ENCODE measurements at places on chromosomes 12 and 14. TPM values are rescaled to one million over a fixed set of nuclear protein-coding genes. Genes with fewer than 3 reads are reported as not detected.

- H3K4me3 ChIP-seq: no peak overlapping the region
- H3K27me3 ChIP-seq: no peaks in the 10 kb centered on the region
- H3K27ac ChIP-seq: no peak overlapping the region
- no peak for DNase-seq
- no peaks in the 10 kb centered on the region for H3K36me3 ChIP-seq
Observed at GRCh38 chr12:75969768-75970167, 61.8 kb downstream of the PHLDA1 start.

- no peak overlapping the region for H3K4me3 ChIP-seq
- H3K27me3 ChIP-seq: 0 out of 2 replicates have a peak, but pooled peaks cover 2% of the 10 kb centered on the region
- no peaks in the 10 kb centered on the region for H3K4me1 ChIP-seq
Observed at GRCh38 chr12:13186302-13186701, 10.2 kb upstream of the EMP1 start.

- H3K4me1 ChIP-seq: peaks cover 42% of the 10 kb centered on the region
- DNase-seq: peak; percentile 88
- no peak overlapping the region for H3K4me3 ChIP-seq
Observed at GRCh38 chr12:46934374-46935111, 108.7 kb upstream of the SLC38A4 start.

GRCh38 chr12:46383654-46384450, 11.3 kb upstream of the SLC38A2 start:
- H3K27ac ChIP-seq: peak overlapping the region; percentile 98
- peak; percentile 67 for DNase-seq
- no peaks in the 10 kb centered on the region for H3K27me3 ChIP-seq
- H3K36me3 ChIP-seq: no peaks in the 10 kb centered on the region
- H3K4me3 ChIP-seq: peak overlapping the region; percentile 90

DNA sequence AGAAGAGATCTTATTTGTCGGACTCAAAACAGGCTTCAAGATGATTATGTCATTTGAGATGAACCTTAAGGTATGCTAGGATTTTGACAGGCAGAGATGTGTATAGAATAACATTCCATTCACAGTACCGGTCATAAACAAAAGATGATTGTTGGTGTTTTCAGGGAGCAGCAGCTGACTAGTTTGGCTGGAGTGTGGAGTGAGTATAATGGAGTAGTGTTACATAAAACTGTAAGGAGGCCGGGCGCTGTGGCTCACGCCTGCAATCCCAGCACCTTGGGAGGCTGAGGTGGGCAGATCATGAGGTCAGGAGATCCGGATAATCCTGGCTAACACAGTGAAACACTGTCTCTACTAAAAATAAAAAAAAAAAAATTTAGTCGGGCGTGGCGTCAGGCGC, 23.9 kb downstream of the SERPINA10 start:
- peaks cover 9% of the 10 kb centered on the region for H3K4me1 ChIP-seq
- DNase-seq: no peak
- H3K27ac ChIP-seq: no peak overlapping the region
- H3K4me3 ChIP-seq: no peak overlapping the region

DNA sequence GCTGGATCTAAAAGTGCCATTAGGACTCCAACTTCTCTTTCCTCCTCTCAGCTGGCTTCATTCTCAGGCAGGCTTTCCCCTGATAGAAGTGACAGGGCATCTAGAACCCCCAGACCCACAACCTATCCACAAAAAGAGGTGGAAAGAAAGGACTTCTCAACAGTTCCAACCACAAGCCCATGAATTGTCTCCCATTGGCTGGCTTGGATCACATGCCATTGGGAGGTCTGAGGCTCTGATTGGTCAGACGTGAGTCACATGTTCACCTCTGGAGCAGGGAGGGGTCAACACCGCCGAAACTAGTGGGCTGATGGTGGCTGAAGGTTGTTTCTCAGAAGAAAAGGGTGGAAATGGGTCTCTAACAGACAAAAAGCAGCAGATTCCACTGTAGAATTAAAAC, 47.2 kb downstream of the DRAM1 start:
- no peaks in the 10 kb centered on the region for H3K27me3 ChIP-seq
- H3K4me3 ChIP-seq: no peak overlapping the region
- H3K36me3 ChIP-seq: peaks cover 7% of the 10 kb centered on the region
- H3K4me1 ChIP-seq: peaks cover 7% of the 10 kb centered on the region

DNA sequence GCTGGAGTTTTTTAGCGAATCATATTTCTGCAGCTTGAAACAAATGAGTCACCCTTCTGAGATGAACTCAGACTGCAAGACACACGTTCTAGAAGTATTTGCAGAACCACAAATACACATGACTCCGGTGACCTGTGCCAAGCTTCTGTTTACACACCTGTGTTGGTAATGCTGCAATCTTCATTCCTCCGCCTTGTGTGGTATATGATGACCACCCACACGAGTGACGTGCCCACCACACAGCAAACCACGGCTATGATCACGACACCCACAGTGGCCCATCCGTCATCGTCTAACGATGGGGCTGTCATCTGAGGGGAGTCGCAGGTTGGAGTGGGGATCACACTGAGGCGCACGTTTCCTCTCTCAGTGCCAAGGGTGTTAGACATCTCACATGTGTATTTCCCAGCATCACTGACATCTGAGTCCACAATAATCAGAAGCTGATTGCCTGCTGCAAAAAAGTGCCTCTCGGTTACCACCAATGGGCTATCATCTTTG, 43.0 kb downstream of the LRIG3 start:
- no peaks in the 10 kb centered on the region for H3K4me1 ChIP-seq
- H3K27ac ChIP-seq: no peak overlapping the region
- H3K4me3 ChIP-seq: no peak overlapping the region
- H3K27me3 ChIP-seq: no peaks in the 10 kb centered on the region

GRCh38 chr14:97718886-97719442, 921.8 kb downstream of the VRK1 start:
- DNase-seq: no peak
- no peaks in the 10 kb centered on the region for H3K4me1 ChIP-seq
- no peaks in the 10 kb centered on the region for H3K36me3 ChIP-seq
- H3K4me3 ChIP-seq: no peak overlapping the region
- no peak overlapping the region for H3K27ac ChIP-seq
- no peaks in the 10 kb centered on the region for H3K27me3 ChIP-seq

GRCh38 chr12:19778172-19778571, 338.9 kb downstream of the AEBP2 start:
- H3K27me3 ChIP-seq: no peaks in the 10 kb centered on the region
- DNase-seq: no peak
- H3K4me3 ChIP-seq: no peak overlapping the region
- no peaks in the 10 kb centered on the region for H3K4me1 ChIP-seq

GRCh38 chr14:58626431-58626831, 11.3 kb upstream of the DACT1 start:
- no peaks in the 10 kb centered on the region for H3K36me3 ChIP-seq
- peaks cover 6% of the 10 kb centered on the region for H3K27me3 ChIP-seq
- no peak overlapping the region for H3K4me3 ChIP-seq
- H3K4me1 ChIP-seq: no peaks in the 10 kb centered on the region

DNA sequence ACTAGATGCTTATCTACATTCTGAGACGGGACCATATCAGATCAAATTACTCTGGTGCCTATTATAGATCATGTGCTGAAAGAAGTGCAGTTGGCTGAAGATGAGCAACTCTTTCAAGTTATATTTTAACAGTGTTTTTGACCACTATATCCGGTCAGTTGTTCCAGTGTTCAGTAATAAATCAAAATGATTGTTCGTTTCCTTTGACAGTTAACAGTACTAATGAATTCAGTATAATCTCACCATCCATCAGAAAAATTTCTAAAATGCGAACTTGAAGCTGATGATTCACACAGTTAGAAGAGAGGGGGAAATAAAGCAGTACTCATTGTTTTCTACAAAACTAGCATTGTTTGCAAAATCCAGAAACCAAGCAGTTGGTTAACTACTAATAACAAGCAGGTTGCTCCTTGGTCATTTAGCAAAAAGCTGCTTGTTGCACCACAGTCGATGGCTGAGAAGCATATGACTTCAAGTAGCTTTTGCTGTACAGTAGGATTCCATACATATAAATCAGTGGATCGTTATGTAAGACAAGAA, 2.3 kb downstream of the RPS6KA5 start:
- H3K4me1 ChIP-seq: peaks cover 33% of the 10 kb centered on the region
- H3K36me3 ChIP-seq: no peaks in the 10 kb centered on the region
- no peak for DNase-seq

DNA sequence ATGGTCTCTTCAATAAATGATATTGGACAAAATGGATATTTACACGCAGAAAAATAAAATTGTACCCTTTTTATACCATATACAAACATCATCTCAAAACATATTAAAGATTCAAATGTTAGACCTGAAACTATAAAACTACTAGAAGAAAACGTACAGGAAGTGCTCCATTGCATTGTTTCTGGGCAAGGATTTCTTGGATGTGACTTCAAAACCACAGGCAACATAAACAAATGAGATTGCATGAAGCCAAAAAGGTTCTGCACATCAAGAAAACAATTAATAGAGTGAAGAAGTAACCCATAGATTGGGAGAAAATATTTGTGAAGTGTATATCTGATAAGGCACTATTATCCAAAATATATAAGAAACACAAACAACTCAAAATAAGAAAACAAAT, 812.4 kb downstream of the NRXN3 start:
- H3K36me3 ChIP-seq: no peaks in the 10 kb centered on the region
- no peaks in the 10 kb centered on the region for H3K27me3 ChIP-seq
- H3K27ac ChIP-seq: no peak overlapping the region
- no peak for DNase-seq

- H3K27me3 ChIP-seq: no peaks in the 10 kb centered on the region
- peaks cover 5% of the 10 kb centered on the region for H3K4me1 ChIP-seq
- H3K36me3 ChIP-seq: no peaks in the 10 kb centered on the region
- H3K27ac ChIP-seq: no peak overlapping the region
- DNase-seq: no peak
- no peak overlapping the region for H3K4me3 ChIP-seq
Observed at GRCh38 chr14:58969951-58970751, 218.3 kb upstream of the DAAM1 start.

DNA sequence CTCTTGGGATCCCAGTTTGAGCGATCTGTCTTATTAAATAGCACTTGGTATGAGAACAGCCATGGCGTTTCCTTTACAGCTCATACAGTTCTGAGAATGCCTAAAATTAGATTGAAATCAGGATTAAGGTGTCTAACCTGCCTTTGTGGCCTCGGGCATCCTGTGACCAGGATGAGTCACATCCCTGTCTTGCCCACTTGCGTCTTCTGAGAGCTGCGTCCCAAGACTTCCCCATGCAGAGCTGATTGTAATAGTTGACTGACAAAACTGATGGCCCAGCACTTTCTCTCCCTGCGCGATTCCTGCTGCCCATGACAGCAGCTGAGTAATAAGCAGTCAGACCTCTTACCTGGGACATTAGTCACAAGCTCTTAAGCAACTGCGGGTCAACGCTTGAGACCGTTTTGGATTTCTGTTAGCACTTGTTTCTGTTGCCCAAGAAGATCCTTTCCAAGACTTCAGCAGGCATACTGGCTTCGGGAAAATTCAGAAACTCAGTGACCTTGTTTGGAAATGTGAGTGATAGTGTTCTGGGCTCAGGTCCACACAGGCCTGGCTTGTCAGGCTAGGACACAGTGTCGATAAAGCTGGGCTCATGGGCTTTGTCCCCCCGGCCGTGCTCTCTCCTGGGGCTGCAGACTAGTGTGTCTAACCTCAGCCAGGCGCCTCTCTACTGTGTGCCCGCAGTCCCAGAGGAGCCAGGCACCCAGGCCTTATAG, 169.9 kb upstream of the HIF1A start:
- no peaks in the 10 kb centered on the region for H3K36me3 ChIP-seq
- H3K27me3 ChIP-seq: no peaks in the 10 kb centered on the region
- peak overlapping the region; percentile 4 for H3K27ac ChIP-seq
- H3K4me3 ChIP-seq: no peak overlapping the region

DNA sequence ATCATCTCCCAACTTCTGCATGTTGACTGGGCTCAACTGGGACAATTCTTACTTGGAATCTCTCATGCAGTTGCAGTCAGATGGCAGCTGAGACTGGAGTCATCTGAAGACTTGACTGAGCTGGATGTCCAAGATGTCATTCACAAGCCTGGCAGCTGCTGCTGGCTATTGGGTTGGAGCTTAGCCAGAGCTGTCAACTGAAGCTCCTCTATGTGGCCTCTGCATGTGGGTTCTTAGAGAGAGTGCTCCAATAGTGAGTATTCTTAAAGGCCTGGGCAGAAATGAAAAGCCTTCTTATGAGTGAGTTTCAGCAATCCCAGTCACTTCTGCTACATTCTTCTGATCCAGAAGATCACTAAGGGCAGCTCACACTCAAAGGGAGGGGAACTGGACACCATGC, 440.9 kb downstream of the LRIG3 start:
- no peak for DNase-seq
- no peak overlapping the region for H3K4me3 ChIP-seq
- no peaks in the 10 kb centered on the region for H3K4me1 ChIP-seq
- no peaks in the 10 kb centered on the region for H3K36me3 ChIP-seq

GRCh38 chr12:127260531-127260930, 1006.4 kb upstream of the TMEM132C start:
- H3K4me1 ChIP-seq: no peaks in the 10 kb centered on the region
- H3K4me3 ChIP-seq: no peak overlapping the region
- no peaks in the 10 kb centered on the region for H3K36me3 ChIP-seq
- no peak for DNase-seq
- no peak overlapping the region for H3K27ac ChIP-seq

DNA sequence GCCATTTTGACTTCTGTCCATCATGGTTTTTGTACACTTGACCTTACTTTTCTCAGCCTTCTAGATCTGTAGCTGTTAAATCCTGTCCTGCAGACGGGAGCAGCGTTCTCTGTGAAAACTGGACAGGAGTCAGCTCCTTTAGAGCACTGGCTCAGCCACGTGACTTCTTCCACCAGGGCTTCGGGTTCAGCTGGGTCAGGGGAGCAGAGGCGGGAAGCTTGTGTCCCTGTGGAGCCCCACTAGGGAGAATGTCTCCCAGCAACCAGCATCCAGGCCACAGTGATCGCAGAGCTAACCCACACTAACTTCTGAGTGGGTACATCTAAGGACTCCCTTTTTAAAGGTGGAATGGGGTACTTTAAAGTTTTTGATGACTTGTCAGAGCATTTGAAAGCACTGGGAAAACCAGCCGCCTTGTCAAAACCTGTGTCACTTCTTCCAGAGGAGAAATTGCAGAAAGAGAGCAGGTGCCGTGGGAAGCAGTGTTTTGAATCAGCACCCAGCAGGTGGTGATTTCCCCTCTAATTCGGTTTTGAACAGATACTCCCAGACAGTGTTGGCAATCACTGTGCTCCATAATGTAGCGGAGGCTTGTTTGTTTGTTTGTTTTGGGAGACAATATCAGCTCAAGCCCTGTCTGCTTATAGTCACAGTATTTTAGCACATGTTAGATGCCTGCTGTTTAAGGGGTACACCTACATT, 17.9 kb downstream of the DERA start:
- no peak for DNase-seq
- no peak overlapping the region for H3K27ac ChIP-seq
- H3K36me3 ChIP-seq: no peaks in the 10 kb centered on the region
- no peak overlapping the region for H3K4me3 ChIP-seq

GRCh38 chr12:98741196-98741555, 96.1 kb downstream of the APAF1 start:
- peaks cover 24% of the 10 kb centered on the region for H3K4me1 ChIP-seq
- H3K27me3 ChIP-seq: peaks cover 7% of the 10 kb centered on the region
- H3K27ac ChIP-seq: no peak overlapping the region
- H3K36me3 ChIP-seq: no peaks in the 10 kb centered on the region
- DNase-seq: no peak

GRCh38 chr12:26614011-26614616, 218.9 kb downstream of the ITPR2 start:
- no peak overlapping the region for H3K4me3 ChIP-seq
- no peak for DNase-seq
- H3K27ac ChIP-seq: no peak overlapping the region
- no peaks in the 10 kb centered on the region for H3K4me1 ChIP-seq

LYZ gene
- 1,312 TPM for total RNA-seq

ZDHHC22 gene
- total RNA-seq: not detected

OR4L1 gene
- total RNA-seq: not detected

SPX gene
- 0.07 TPM for total RNA-seq

MYO1H gene
- total RNA-seq: not detected

TSPAN11 gene
- total RNA-seq: 0.07 TPM

CATSPERB gene
- total RNA-seq: not detected

MANSC4 gene
- total RNA-seq: not detected

CLEC2A gene
- total RNA-seq: not detected

ETFBKMT gene
- 1.1 TPM for total RNA-seq

All from HepG2 (cell line).